ENCODE measurements at places on chromosomes 3 and 15. TPM values are rescaled to one million over a fixed set of nuclear protein-coding genes. Genes with fewer than 3 reads are reported as not detected.

DNA sequence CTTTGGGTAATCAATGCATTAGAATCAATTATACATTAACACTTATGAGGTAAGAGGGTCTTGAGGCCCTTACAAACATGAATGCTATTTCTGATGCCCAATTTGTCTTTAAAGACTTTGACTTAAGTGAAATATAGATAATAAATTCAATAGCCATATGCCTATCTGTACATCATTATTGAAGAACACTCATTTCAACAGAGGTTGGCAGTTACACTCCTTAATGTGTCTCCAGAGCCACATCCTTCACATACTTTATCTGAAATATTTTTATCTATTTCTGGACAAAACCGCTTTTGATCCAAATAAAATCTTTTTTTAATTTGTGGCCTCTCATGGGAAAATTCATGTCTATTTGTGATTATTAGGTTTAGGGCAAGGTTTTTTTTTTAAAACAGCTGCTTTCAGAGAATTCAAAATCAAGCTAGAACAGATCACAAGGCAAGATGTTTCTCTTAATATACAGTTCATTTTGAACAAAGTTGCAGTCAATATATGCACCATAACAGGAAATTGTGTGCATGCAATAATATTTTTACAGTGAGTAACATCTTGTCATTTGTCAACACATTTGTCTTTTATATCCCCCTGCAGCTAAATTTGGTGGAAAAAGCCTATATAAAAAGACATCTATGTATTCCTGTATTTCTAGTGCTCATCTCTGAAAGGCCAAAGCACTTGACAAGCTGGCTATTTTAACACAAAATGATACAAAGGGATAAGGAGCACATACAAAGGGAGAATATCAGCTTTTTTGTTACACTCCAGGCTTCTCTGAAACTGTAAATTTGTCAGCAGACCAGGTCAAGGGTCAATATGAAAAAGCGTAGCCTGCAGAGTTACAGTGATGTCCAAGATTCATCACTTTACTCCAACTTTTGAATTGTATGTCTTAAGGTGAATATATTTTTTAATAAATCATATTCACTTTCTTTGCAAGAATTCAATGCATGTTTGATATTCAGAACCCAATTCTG lies 146.2 kb upstream of the DPH6 start:
- no peak for ATAC-seq

GRCh38 chr15:51658664-51659063 lies 22.6 kb upstream of the SCG3 start:
- ATAC-seq: no peak

The KY gene
- not detected for total RNA-seq

The PTX3 gene
- total RNA-seq: not detected

Data from activated T-helper 17 cell treated with anti-CD3 and anti-CD28 coated beads, Interleukin-2, amount 50 U/mL, for 72 hours (primary cell).